HFFc6 (cell line): ENCODE measurements at places on chromosomes 1 and 21. TPM values are rescaled to one million over a fixed set of nuclear protein-coding genes. Genes with fewer than 3 reads are reported as not detected.

Gene LCE3E
- total RNA-seq = not detected in 3 replicates

Gene ELF3
- total RNA-seq = 0.09 TPM in 1 of 3 replicates, not detected in the others

Gene ENAH
- 139 to 175 TPM (median 156 TPM) in 3 replicates for total RNA-seq

Gene SDC3
- total RNA-seq = 52.9 to 63.1 TPM (median 57.7 TPM) in 3 replicates
